Activated T-cell treated with anti-CD3 and anti-CD28 coated beads for 1 hour (primary cell): ENCODE measurements at places on chromosomes 12 and 14.

GRCh38 chr12:71536279-71536938 lies 96.8 kb downstream of the LGR5 start:
- no peak for DNase-seq

GRCh38 chr14:104680806-104681688 lies 8.4 kb upstream of the INF2 start:
- no peak for DNase-seq

DNA sequence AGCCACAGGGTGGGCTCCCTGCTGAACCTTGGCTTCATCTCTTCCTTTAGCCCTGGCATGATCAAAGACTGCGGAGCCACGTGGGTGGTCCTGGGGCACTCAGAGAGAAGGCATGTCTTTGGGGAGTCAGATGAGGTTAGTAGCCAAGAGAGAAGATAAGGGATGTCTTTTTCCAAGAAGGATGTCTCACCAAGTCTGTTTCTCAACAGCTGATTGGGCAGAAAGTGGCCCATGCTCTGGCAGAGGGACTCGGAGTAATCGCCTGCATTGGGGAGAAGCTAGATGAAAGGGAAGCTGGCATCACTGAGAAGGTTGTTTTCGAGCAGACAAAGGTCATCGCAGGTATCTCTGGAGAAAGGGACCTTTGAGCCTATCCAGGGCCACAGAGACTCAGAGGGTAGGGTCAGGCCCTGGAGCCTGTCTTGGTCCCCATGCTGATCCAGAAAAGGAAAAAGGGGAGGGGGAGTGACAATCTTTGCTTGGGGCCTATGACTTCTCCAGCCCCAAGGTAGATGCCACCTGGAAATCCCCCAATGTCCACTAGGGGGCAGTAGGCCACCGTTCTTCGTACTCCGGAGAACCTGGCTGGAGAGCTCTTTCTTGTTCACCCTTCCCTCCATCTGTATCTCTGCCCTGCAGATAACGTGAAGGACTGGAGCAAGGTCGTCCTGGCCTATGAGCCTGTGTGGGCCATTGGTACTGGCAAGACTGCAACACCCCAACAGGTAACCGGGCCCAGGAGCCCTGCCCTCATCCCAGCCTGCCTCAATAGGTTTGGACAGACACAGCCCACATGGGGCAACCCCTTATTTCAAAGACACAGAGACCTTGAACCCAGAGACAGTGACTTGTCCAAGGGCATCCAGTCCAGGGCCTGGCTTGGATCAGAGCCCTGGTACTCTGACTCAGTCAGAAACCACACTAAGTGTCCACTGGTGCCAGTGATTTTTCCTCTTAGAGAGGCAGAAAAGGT lies 2.0 kb downstream of the TPI1 start:
- DNase-seq: peak; percentile 82

- DNase-seq: no peak
Observed at GRCh38 chr12:103705927-103706326, 118.9 kb downstream of the STAB2 start.

- DNase-seq: no peak
Observed at GRCh38 chr12:47088021-47088944, 8.5 kb upstream of the AMIGO2 start.

DNA sequence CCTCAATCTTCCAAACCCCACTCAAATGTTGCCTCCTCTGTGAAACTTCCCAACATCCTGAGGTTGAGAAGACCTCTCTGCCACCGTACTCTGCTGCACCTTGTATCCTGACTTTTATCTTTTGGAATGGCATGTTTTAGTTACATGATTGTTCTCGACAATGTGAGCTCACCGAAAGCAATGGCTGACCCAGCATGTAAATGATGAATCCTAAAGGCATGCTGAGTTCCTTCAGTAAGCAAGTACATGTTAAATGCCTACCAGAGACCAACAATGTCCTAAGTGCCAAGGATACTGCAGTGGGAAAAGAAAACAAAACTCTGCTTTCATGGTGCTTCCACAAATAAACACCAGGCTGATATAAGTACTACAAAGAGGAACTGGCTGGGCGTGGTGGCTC lies 13.7 kb downstream of the PPP1R13B start:
- DNase-seq: no peak

- no peak for DNase-seq
Observed at GRCh38 chr14:92412912-92413311, 89.9 kb downstream of the SLC24A4 start.
